Right lobe of liver (tissue), 6 donors: ENCODE measurements at places on chromosomes 7 and 10. TPM values are rescaled to one million over a fixed set of nuclear protein-coding genes. Genes with fewer than 3 reads are reported as not detected.

DNA sequence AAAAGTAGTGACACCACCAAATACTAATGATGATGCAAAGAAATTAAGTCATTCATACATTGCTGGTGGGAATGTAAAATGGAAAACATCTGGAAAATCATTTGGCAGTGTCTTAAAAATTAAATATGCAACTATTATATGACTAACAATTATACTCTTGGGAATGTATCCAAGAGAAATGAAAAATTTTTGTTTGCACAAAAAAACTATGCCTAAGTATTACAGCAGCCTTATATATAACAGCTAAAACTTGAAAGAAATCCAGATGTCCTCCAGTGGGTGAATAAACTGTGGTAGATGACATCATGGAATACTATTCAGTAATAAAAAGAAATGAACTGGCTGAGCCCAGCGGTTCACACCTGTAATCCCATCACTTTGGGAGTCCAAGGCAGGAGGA, 132.0 kb downstream of the NEBL start:
- DNase-seq = no peak

- DNase-seq = no peak
These were observed 4.5 kb upstream of the SEMA3D start for GRCh38 chr7:85191383-85191782.

SERPINE1 gene
- 17.3 TPM for total RNA-seq

PHTF2 gene
- 2.4 TPM for total RNA-seq
